T-helper 17 cell (primary cell): ENCODE measurements at places on chromosomes 5 and 9. TPM values are rescaled to one million over a fixed set of nuclear protein-coding genes. Genes with fewer than 3 reads are reported as not detected.

The WWC1 gene
- total RNA-seq, result 5.4 TPM

The ASPN gene
- total RNA-seq, result not detected

The PAEP gene
- total RNA-seq, result not detected

The NPR2 gene
- 3.8 TPM for total RNA-seq

The ENC1 gene
- 0.70 TPM for total RNA-seq

The LAMC3 gene
- total RNA-seq, result 0.47 TPM

The CCDC183 gene
- 2.2 TPM for total RNA-seq

The FOXD4L6 gene
- total RNA-seq, result not detected

The CBY3 gene
- total RNA-seq, result not detected

The SLC46A2 gene
- not detected for total RNA-seq

The TMEM174 gene
- total RNA-seq, result not detected

The PCDHB9 gene
- 1.0 TPM for total RNA-seq

The FST gene
- total RNA-seq, result not detected

The PCDHA1 gene
- not detected for total RNA-seq

The ERCC8 gene
- total RNA-seq, result 6.6 TPM

The PCDHGA4 gene
- 0.12 TPM for total RNA-seq

The NUP214 gene
- 105 TPM for total RNA-seq

The TNFSF8 gene
- 47.6 TPM for total RNA-seq

The IFNA21 gene
- not detected for total RNA-seq

The SPINK5 gene
- not detected for total RNA-seq

The LCN9 gene
- not detected for total RNA-seq

The PIP5K1B gene
- 0.55 TPM for total RNA-seq

The PLEKHG4B gene
- total RNA-seq, result 0.55 TPM

The CMBL gene
- total RNA-seq, result 0.22 TPM

The TTF1 gene
- total RNA-seq, result 12.9 TPM

The KCNV2 gene
- not detected for total RNA-seq

The PHF24 gene
- not detected for total RNA-seq

The GRIN1 gene
- not detected for total RNA-seq

The OBP2B gene
- not detected for total RNA-seq

The SLC45A2 gene
- not detected for total RNA-seq

The PCDHB8 gene
- not detected for total RNA-seq

The CTNNAL1 gene
- 3.1 TPM for total RNA-seq

The PROP1 gene
- not detected for total RNA-seq

The PDE6A gene
- not detected for total RNA-seq

The CCDC180 gene
- total RNA-seq, result 12.0 TPM

The HRCT1 gene
- not detected for total RNA-seq

The FAM240B gene
- total RNA-seq, result not detected

The LHX2 gene
- total RNA-seq, result not detected

The ADAMTSL1 gene
- not detected for total RNA-seq

The ESM1 gene
- total RNA-seq, result not detected

The RLN1 gene
- total RNA-seq, result 1.8 TPM

The ALG2 gene
- 17.9 TPM for total RNA-seq

The CXXC5 gene
- total RNA-seq, result 3.2 TPM

The OGN gene
- 0.52 TPM for total RNA-seq

The TPPP gene
- 35.4 TPM for total RNA-seq

The PSMD5 gene
- total RNA-seq, result 37.2 TPM

The ANGPTL2 gene
- total RNA-seq, result 0.10 TPM

The SPINK6 gene
- total RNA-seq, result not detected

The NRG2 gene
- total RNA-seq, result 0.08 TPM

The CARD9 gene
- 0.86 TPM for total RNA-seq

The PDGFRB gene
- not detected for total RNA-seq

The MYMK gene
- not detected for total RNA-seq

The MARCOL gene
- total RNA-seq, result not detected

The KIF12 gene
- total RNA-seq, result not detected

The KCNMB1 gene
- 0.42 TPM for total RNA-seq

The C9 gene
- total RNA-seq, result not detected

The CTXN3 gene
- total RNA-seq, result not detected

The WDR38 gene
- total RNA-seq, result not detected
